Neural progenitor cell (in vitro differentiated cells): ENCODE measurements at places on chromosomes 2 and 18.

GRCh38 chr2:21330786-21331391 lies 207.1 kb downstream of the TDRD15 start:
- H3K27ac ChIP-seq = no peak overlapping the region
- DNase-seq = no peak
- no peaks in the 10 kb centered on the region for H3K36me3 ChIP-seq
- H3K27me3 ChIP-seq = no peaks in the 10 kb centered on the region
- H3K4me3 ChIP-seq = no peak overlapping the region

DNA sequence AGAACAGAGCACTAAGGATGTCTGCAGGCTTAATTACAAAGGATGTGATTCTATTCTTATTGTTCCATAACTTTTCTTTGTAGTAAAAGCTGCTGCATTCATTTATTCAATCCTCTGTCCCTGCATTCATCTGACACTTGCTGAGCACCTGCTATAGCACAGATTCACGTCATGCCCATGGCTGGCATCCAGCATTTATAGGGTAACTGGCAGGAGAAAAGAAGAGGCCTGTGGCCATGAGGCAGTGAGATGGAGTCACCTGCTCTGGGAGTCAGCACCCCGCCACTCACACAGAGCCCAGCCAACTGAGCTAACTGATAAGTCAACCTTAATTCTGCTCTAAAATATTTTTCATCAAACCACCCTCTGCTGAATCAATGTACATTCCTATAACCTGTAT lies 18.3 kb upstream of the CDC42EP3 start:
- H3K4me3 ChIP-seq = no peak overlapping the region
- H3K27ac ChIP-seq = no peak overlapping the region
- H3K4me1 ChIP-seq = no peaks in the 10 kb centered on the region
- H3K27me3 ChIP-seq = no peaks in the 10 kb centered on the region
- H3K36me3 ChIP-seq = no peaks in the 10 kb centered on the region
- no peak for DNase-seq

DNA sequence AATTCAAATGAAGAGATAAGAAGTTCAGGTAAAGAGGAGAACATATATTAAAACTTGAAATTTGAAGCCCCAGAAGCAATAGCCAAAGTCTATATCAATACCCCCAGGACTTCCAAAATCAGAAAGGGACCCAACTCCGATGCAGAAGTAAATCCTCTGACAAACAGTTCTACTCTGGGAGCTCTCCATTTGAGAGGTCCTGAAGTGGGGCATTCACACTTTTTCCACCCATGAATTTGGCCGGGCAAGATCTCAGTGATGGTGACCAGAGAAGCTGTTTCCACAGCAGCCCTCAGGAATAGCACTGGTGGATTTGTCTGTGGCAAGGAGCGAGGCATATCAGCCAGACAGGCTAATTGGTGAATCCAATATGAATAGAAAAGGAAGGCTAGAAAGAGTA lies 313.6 kb upstream of the MC4R start:
- H3K4me1 ChIP-seq = no peaks in the 10 kb centered on the region
- no peak overlapping the region for H3K4me3 ChIP-seq
- H3K36me3 ChIP-seq = no peaks in the 10 kb centered on the region
- no peak overlapping the region for H3K27ac ChIP-seq

DNA sequence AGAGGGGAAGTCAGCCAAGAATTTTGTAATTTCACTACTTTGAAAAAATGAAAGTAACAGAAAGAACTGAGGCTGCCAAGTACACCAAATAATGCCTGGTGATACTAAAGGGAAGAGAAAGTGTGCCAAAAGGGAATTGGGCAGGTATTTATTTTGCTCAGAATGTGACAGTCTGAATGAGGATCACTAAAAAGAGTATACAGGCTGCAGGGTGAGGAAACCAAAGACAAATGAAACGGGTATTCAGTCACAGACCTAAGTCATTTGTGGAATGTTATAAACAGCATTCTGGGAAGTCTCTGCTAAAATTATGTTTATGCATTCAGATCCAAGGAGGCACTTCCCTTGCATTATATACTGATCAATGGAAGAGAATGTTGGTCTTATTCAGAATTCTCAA lies 418.6 kb upstream of the SLC39A10 start:
- H3K4me1 ChIP-seq = peaks cover 7% of the 10 kb centered on the region
- no peak overlapping the region for H3K27ac ChIP-seq
- DNase-seq = no peak
- H3K27me3 ChIP-seq = no peaks in the 10 kb centered on the region
- H3K4me3 ChIP-seq = no peak overlapping the region

DNA sequence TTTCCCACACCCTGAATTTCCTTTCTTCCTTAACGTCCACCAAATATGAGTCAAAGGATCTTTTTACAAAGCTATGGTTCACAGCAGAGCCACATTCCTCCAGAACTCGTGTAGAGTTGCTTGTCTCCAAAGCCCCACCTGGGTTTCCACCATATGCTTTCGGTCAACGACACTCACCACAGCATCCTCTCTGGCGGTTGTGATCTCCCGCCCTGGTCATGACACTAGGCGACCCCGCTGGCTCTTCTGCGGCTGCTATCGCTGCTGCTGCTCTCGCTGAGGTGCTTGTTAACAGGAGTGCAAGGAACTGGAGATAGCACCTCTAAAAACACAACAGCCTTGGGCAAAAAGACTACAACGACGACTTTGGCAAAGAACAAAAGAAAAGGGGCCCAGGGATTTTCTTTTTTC lies 340 bp downstream of the SLC40A1 start:
- no peak overlapping the region for H3K27ac ChIP-seq
- peaks cover 100% of the 10 kb centered on the region for H3K27me3 ChIP-seq
- H3K36me3 ChIP-seq = no peaks in the 10 kb centered on the region
- DNase-seq = peak; percentile 45
- peak overlapping the region; percentile 81 for H3K4me3 ChIP-seq
